ENCODE measurements at places on chromosomes 6 and 20.

DNA sequence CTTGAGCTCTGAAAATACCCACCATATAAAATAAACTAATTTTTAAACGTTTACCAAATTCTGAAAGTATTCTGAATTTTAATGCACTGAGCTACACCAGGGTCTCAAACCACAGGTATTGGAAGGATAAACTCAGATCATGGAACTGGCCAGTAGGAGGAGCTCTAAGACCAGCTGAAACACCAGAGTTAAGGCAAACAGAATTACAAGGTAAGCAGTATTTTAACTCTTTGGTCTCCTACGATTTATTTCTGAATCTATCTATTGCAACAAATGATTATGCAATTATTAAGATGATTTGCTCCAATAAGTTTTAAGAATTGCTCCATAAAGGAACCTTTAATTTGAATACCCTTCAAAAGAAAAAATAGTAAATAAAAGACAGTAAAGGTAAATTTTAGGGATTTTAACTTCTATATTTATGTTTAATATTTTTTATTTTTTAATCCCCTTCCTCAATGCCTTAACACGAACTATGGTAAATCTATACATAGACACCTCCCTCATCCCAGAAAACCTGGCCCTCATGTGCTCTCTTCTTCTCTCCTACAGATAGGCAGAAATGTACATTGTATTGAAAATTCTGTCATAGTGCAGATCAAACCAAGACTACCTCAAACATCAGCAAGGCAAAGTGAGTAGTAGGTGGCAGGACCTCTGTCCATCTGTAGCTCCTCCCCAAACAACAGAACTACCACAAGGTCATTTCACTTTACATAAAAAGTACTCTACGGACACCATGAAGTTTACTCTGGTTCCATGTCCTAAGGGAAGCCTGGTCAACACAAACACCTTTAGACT lies 58.4 kb downstream of the SMLR1 start:
- DNase-seq: peak; percentile 62

GRCh38 chr6:81758221-81758620 lies 5.7 kb upstream of the TENT5A start:
- DNase-seq: no peak

DNA sequence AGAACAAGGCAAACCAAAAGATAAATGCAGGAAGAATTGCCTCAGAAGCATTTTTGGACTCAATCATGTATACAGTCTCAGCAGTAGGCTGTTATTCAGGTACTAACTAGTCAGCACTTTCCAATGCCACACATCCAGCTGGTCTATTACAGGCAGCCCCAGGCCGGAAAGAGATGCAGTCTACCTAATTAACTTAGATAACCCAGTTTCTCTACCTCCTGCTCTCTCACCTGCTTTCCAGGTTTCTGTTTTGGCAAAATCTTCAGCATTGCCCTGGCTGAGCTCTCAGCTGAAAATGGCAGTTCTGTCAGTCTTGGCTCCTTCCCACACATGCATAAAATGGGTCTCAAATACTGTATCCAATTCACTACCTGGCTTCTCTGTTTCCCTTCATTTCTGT lies 101.3 kb upstream of the UFL1 start:
- no peak for DNase-seq

DNA sequence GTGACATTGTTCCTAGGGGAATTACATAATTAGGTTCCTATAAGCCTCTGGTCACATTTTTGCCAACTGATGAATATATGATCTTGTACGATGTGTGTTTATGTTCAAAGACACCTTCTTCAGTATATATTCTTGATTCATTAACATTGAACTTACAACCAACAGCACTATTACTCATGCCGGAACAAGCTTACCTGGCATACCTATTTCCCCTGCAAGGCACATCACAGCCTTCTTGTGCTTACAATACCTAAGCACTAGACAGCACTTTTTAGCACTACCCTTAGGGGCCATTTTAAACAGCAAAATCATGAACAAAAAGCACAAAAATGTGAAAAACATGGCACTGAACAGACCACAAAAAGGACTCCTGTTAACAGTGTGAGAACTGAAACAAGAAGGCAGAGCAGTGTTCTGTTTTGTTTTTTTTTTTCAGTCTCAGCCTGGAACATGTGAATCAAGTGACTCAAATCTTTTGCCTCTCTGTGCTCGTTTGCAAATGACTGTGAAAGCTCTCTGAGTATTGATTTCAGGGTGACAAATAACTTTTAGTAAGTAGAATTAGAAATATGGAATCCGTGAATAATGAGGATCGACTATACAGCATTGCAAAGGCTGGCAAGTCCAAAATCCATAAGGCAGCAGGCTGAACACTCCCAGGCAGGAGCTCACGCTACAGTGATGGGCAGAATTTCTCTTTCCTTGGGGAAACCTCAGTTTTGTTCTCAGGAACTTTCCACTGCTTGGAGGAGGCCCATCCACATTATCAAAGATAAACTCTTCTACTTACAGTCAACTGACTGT lies 102.3 kb upstream of the TSHZ2 start:
- no peak for DNase-seq

GRCh38 chr6:16512544-16513290 lies 248.5 kb downstream of the ATXN1 start:
- DNase-seq: no peak

GRCh38 chr6:129923530-129924250 lies 62.6 kb upstream of the TMEM244 start:
- no peak for DNase-seq

- no peak for DNase-seq
Observed at GRCh38 chr20:40746251-40746650, 57.2 kb upstream of the MAFB start.

- no peak for DNase-seq
Observed at GRCh38 chr20:38050686-38051085, 17.1 kb downstream of the RPRD1B start.

DNA sequence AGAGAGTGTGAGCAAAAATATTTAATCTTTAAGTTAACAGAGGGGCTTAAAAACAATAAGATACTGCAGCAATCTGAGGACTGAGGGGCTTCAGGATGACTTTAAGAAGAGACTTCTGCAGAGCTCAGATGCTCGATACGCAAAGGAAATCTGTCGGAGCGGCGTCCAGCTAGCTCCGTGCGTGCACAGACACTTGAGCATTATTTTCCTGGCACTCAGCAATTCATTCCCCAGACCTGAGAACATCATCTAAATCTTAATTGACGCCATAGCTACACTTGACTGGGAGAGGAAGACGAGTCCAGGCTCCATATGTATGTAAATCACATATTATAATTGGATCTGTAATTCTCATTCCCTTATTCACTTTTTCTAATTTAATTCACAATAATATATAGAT lies 228.2 kb downstream of the SOD2 start:
- DNase-seq: no peak

DNA sequence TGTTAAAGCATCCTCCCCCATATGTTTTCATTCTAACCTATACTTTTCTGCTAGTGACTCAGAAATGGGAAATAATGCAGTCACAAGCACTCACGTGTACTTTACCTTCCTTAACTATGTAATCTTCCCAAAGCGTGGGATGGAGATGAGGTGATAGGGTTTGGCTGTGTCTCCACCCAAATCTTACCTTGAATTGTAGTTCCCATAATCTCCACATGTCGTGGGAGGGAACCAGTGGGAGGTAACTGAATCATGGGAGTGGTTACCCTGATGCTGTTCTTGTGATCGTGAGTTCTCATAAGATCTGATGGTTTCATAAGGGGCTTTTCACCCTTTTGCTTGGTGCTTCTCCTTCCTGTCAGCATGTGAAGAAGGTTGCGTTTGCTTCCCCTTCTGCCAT lies 35.4 kb downstream of the AGPAT4 start:
- DNase-seq: no peak

DNA sequence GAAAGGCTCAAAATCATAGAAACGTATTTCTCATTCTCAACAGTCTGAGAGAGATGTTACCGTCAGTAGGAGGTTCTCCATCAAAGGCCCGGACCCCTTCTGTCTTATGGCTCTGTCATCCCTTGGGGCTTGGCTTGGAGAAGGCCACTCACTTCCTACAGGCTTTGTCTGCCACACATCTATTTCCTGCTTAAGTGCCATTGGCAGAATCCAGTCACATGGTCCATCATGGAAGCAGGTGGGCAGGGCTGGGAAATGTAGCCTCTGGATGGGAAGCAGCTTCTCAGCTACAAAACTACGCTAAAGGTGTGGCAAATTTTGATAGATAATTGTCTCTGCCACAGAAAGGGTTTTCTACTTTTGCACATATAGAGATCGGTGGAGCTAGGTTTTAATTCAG lies 12.6 kb upstream of the ZFP64 start:
- DNase-seq: no peak

- no peak for DNase-seq
Observed at GRCh38 chr6:170553534-170554012, 466 bp upstream of the PSMB1 start.

- DNase-seq: no peak
Observed at GRCh38 chr20:24701668-24702067, 232.2 kb downstream of the SYNDIG1 start.

GRCh38 chr6:47700596-47700995 lies 2.2 kb downstream of the ADGRF4 start:
- no peak for DNase-seq

DNA sequence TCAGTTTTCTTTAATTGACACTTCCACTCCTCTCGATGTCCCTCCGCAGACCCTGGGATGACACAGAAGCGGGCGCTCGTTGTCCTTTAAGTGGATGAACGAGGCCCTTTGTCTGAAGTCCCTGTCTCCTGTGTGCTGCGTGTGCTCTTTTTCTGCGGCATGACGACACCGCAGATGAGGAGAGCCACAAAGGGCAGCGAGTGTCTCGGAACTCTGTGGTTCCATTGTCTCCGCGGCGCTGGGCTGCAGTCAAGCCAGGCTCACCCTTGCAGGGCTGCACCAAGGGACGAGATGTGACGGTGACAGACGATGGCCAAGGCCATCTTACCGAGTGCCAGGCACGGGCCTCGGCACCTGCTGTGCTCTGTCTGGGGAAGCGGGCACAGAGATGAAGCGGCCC lies 10.6 kb downstream of the PRR18 start:
- no peak for DNase-seq

- no peak for DNase-seq
Observed at GRCh38 chr20:18093388-18093787, 35.7 kb upstream of the OVOL2 start.

- no peak for DNase-seq
Observed at GRCh38 chr20:4162766-4163165, 147.4 kb upstream of the RNF24 start.

DNA sequence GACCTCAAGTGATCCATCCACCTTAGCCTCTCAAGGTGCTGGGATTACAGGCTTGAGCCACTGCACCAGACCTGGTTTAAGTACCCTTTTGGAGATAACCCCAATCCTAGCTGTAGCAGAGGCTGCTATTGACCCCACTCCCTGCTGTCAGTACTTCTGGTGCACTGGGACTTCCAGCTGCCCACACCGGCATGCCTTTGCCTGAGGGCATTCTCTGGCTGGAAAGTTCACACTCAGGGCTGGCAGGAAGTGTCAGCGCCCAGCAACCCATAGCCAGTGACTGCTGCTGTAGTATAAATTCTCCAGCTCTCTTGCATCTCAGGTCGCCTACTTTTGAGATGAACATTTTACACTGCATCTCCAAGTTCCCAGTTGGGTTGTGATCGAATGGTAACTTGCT lies 75.3 kb downstream of the UTRN start:
- DNase-seq: no peak

DNA sequence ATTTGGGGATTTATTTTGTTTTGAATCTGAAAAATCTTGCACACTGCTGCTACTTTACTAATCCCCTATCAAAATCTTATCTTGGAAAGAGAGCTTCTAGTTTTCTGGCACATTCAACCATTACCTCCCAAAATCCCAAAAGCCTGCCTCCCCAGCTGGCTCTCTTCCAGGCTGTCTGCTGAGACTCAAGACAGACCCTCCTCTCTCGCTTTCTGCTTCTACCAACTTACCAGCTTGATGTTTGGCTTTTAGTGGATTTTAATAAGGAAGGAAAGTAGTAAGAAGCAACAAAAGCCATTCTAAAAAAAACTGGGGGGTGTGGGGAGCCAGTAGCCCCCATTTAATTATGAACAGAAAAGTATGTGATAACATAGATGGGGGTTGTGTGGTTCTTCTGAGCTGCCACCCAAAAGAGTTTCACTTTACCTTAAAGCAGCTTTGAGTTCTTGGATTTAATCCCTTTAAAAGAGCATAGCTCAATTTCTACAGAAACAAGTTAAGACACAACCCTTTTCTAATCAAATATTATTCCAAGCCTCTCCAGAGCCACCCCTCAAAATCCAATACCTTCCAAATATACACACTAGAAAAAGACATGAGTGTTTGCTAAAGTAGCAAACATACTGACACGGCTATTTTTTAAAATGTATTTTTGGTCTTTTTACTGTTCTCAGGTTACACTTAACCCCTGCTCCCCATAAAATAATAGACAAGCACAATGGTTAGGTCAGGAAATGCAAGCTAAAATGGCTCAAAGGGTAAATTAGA lies 71.7 kb downstream of the ATP9A start:
- no peak for DNase-seq

GRCh38 chr6:80523531-80523997 lies 417.1 kb downstream of the BCKDHB start:
- DNase-seq: no peak

DNA sequence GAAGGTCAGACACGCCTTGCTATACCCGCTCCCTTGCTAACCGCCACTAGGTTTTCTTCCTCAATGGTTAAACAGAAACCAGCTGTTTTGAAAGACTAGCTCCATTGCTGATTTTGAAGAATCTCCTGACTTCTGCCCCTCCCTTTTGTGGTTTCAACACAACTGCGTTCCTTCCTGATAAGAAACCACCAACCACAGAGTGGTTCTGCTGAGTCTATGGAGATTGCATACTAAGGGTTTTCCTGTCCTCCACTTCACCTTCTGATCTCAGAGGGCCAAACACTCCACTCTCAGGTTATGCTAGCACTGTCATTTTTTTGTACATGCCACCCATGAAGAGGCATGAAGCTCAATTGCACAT lies 207.9 kb downstream of the MYLK4 start:
- DNase-seq: peak; percentile 39

- DNase-seq: no peak
Observed at GRCh38 chr6:117425431-117426153, at the start of gene ROS1. TSS of gene ROS1 (minus strand) at chr6:117425942. CDS start at chr6:117425656, 286 bp downstream.

DNA sequence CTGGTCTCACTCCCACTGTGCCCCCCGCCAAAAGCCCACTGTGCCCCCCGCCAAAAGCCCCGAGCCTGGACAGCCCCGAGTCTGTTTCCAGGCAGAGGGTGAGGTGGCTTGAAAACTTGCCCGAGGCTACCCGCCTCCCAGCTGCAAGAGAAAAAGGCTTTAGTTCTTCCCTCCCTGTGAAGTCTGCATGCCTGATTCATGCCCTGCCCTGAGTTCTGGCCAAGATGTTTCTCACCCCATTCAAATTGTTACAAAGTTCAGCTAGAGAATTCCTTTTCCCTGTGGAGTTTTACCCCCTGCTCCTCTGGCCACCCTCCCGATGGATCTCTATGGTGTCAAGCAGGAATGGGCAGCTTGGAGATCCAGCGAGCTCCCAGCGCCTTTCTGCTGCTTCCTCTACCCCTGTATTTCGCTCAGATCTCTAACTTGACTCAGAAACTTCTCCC lies 298.8 kb upstream of the MAP3K7 start:
- no peak for DNase-seq

DNA sequence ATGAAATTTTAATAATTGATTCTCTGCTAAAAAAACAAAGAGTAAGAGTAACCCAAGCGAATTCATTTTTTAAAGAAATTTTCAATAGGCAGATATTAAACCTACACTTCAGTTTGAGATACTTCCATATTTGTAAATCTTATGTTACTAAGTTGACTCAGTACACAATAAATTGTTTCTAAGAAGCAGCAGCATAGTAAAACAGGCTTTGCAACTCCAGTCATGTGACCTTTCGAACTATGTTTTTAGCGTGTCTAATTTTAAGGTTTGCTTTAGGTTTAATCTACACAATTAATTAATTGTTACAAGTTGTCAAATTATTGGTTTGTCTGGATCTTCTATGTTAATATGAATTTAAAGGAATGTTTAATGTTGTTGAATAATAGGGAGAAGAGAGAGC lies 708.9 kb upstream of the CITED2 start:
- DNase-seq: no peak
